CD4-positive, alpha-beta T cell treated with Interleukin-15 for 4 hours (primary cell): ENCODE measurements at places on chromosomes 6 and 20.

DNA sequence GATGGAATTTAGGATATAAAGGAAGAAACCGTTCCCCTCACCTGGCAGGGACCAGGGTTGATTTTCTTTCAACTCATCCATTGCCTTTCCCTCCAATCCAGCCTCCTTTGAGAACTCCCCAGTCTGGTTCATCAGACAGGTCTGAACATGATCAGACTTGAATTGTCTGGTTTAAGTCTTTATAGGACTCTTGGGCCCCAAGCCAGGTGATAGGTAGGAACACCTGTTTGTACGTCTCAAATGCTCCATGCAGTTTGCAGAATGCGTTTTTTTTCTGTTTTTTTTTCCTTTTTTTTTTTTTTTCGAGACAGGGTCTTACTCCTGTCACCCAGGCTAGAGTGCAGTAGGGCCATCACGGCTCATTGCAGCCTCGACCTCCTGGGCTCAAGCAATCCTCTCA lies 4.1 kb upstream of the CEP250 start:
- DNase-seq: no peak

DNA sequence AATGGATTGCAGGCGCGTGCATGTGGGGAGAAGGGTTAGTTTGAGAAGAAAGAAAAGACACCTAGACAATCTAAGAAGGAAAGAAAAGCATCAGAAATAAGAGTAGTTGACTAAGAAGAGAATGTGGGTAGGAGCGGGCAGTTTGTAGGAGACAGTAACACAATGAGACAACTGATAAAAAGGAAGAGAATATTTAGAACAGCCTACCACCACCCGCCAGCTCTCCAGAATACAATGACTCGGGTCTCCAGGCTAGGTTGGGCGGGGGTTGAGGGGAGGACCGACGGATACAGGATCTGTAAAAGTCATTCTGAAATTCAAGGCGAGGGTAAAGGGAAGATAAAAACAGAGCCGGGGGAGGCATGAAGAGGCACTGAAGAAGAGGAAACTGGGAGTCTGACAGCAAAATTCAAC lies 712 bp downstream of the ABHD16A start:
- DNase-seq: no peak

- no peak for DNase-seq
These were observed 3.3 kb downstream of the PLCB4 start for GRCh38 chr20:9071976-9072726.

GRCh38 chr20:1819311-1820137 lies 75.7 kb upstream of the SIRPA start:
- no peak for DNase-seq

DNA sequence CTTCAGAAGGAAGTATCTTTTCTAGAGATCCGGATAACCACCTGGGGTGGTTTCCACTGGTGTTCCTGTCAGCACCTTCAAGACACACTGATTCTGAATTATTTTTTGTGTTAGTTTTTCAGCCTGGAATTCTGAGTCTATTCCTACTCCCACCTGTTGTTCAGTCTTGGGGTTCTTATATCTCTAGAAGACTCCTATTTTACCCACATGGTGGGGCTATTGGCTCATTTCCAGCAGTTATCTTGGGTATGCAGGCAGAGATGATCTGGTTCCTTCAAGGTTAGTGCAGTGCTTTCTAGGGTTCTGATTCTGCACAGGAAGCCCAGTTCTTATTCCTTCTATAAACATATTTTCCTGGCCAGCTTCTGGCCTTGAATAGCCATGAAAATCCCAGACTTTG lies 175.6 kb upstream of the PDE7B start:
- peak; percentile 41 for DNase-seq

- no peak for DNase-seq
These were observed 92.2 kb downstream of the MCHR2 start for GRCh38 chr6:99901596-99902384.

DNA sequence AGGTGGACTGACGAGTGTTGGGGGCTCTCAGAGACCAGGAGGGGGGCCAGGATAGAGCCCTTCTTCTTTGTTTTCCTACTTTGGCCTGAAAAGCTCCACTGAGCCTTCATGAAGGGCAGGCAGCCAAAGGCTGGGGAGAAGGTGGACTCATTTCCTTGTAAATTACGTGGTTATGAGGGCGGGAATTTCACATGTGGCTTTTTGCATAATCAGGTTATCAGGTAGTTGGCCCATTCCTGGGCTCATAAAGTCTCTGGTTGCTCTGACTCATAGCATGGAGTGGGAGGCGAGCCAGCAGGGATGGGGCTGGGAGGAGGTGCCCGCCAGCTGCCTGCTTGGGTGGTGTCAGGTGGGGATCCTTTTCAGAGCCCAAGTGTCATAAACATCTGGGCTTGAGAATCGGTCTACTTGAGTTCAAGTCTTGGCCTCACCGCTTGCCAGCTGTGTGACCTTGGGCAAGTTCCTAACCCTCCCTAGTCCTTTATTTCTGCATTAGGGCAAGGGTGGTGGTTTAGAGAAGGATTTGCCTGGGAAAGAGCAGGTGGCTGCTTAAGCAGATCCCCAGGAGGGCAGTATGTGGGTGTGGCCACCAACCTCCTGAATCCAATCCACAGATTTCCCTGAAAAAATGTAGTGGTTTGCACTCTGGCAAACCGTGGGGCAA lies 26.5 kb upstream of the RNF24 start:
- DNase-seq: no peak

- DNase-seq: no peak
These were observed 28.7 kb upstream of the PHACTR3 start for GRCh38 chr20:59575653-59576052.

DNA sequence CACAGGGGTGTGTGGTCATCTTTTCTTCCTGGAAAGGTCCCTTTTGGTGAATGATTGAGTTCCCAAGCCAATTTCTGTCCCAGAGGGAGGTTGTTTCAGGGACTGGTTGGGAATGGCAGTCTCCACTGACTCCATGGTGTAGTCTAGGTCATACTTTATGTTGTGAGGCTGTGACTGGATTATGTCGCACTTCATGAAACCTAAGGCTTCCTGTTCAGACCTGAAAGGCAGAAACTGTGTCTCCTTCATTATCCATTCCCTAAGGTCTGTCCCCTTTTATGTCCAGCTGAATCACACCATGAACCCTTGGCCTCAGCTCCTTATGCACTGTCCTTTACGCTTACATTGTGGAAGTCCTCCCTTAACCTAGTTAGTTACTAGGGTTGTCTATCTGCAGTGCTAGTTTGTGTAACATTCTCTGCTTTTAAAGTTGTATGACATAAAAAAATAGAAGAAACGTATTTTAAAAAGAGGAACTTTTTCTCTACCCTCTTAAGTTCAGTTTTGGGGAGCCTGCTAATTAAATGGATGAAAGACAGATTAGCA lies 191.3 kb downstream of the JARID2 start:
- DNase-seq: no peak

DNA sequence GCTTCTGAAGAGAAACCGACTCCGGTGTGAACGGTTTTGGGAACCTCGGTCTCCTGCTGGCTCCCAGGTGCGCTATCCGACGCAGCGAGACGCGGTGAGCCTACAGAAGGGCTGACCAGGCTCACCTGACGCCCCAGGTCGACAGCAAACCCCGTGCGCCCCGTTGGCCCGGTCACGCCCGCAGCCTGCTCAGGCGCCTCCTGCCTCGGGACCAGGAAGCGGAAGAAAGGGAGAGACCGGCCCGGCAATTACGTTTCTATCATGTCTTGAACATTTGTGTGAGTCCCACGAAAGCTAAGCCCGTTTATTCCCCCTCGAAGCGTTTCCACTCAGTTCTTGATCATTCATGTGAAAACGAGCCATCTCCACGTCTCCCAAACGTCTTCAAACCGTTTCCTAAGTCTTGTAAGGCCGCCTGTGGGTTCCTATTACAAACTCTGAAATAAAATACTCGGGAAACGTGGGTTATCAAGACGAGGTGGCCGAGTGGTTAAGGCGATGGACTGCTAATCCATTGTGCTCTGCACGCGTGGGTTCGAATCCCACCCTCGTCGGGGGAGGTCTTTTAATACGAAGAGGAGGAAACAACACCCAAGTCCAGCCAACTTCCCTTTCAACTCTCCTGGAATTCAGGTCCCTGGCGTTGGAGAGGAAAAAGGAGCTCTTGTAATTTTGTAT lies 150.5 kb upstream of the PRSS16 start:
- DNase-seq: no peak

DNA sequence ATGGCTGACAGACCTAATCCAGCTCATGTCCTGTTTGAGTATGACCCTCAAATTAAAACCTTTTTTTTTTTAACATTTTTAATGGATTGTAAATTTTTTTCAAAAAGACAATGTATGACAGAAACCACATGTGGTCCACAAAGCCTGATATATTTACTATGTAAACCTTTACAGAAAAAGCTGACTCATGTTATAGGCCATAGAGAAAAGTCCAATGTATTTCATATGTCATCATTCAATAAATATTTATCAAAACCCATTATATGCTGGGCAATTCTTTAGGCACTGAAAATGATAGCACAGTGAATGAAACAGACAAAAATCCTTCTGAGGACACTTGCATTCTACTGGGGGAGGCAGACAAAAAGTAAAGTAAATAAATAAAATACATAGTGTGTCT lies 826.2 kb upstream of the FLRT3 start:
- DNase-seq: no peak

DNA sequence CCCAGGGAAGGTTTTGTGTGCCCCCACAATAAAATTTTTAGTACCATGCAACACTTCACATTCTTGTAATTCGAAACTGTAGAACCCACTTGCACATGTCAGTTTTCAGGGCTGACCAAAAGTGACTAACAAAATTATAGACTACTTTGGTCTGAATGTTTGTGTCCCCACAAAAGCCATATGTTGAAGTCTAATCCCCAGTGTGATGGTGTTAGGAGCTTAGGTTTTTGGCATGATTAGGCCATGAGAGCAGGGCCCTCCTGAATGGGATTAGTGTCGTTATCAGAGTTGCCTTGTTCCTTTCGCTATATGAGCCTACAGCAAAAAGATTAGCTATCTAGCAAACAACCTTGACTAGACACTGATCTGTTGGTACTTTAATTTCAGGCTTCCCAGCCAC lies 49.0 kb upstream of the TENT5A start:
- no peak for DNase-seq

- DNase-seq: peak; percentile 87
These were observed at the start of gene TTPAL for GRCh38 chr20:44475694-44476560. Gene TTPAL (plus strand): TSS chr20:44475874. CDS start chr20:44480000, 4,126 bp downstream.

DNA sequence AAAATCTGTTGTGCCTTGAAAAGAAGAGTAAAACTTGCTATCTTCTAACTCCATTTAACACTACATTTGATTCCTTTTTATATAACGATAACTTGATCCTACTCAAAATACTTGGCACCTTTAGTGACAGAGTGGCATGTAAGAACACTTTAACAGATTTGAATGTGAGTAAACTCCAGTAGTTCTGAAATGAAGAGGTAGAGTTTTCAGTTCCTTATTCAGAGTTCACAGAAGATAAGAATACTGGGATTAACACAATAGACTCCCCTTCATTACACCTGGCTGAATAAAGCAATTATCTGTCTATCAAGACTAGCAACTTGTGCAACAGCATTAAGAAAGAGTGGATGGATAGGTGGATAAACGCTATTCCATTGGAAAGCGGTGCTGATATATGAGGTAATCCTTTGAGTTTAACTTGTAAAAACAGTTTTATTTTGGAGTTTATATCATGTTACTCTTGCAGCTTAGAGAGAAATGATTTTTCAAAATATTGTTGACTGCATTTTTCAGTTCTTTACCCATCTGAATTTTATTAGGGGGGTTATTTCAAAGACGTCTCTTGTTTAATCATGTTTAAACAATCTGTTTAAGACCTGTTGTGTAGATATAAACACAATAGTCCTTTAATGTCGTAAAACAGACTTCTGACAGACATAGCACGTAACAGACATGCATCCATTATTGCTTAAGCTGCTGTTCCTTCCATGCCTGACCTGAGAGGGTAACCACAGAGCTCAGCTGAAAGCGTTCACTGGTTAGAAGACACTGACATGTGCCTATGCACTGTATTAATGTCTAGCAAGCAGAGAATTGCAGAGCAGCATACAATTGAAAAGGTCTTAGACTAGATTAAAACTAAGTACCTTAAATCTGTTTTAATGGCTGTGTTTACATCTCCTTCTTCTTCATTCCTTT lies 102.4 kb upstream of the SUPT3H start:
- DNase-seq: no peak

GRCh38 chr6:136762022-136762975 lies 30.0 kb downstream of the MAP3K5 start:
- no peak for DNase-seq

DNA sequence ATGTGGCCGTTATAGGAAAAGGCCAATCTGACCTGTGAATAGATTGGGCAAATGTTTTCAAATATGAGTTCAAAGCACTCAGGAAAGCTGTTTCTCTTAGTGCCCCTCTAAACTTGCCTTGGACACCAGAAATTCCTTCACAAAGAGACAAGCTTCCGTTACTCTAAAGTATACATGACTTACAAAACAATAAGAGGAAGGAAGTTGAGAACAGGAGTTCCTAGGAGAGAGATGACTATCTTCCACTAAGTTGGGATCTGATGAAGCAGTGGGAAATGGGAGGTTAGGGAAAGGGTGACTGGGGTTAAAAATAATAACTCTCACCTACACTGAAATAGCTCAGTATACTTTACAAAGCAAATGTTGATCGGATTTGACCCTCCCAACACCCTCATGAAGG lies 50.0 kb downstream of the ISM1 start:
- no peak for DNase-seq

DNA sequence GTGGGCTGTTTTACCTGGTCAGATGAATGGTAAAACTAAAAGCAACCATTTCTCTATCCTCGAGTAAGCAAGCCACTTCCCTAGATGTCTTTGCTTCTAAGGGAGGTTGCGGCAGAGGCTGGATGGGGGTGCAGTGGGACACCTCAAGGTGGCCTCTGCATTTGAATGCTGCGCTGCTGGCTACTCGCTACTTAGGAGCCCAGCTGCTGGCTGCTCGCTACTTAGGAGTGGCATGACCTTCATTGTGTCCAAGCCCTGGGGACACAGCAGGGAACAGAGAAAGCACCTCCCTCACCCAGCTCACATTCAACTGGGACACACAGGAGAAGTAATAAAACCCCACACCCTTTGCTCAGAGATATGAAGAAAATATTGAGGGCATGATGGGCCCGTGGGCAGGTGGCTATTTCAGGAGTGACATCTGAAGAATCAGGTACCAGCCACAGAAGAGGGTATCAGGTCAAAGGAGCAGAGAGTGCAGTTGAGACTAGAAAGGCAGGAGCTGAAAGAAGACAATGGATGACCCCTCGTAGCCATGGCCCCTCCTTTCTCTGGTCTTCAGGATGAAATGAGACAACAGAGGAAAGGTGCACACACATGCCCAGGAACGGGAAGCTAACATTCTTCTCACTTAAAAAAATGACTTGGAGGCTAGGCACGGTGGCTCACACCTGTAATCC lies 149.4 kb downstream of the ZMYND8 start:
- no peak for DNase-seq

- no peak for DNase-seq
These were observed 193.3 kb downstream of the MOXD1 start for GRCh38 chr6:132207991-132208390.

GRCh38 chr6:1116149-1116548 lies 195.7 kb upstream of the FOXQ1 start:
- DNase-seq: no peak

DNA sequence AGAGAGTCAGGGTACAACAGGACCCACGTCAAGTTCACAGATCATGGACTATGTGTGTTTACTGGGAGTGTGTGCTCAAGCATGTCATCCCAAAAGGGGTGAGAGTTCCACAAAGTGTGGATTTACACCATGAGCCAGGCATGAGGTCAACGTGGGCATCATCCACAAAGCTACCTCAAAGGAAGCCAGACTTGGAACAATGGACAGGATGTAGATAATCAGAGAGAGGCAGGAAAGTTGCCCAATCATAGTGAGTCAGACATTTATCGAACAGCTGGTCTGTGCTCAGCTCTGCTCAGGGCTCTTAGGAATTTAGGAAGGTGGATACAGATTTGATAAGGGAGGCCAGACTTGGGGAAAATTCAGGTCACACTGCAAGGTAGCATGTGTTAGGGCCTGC lies 317.2 kb upstream of the CDYL start:
- no peak for DNase-seq
